ENCODE measurements at places on chromosomes 11 and 22.

- DNase-seq, result no peak
These were observed 26.7 kb downstream of the AMPD3 start for GRCh38 chr11:10481560-10482349.

DNA sequence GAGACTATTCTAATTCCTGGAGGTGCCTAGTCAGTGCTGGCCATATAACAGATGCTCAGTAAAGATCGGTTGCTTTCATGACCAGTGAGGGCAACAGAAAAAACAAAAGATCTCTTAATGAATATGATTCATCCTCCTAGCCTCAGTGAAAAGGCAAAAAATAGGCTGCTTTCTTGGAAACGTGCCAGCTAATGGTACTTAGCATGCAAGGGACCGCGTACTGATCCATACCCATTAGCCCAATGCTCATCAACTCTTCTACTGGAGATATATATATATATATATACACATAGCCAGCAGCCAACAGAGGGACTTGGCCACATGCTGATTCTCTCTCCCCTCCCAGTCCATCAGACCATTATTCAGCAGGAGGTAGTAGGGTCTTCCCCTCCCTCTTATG lies 320.4 kb downstream of the KIRREL3 start:
- no peak for DNase-seq

DNA sequence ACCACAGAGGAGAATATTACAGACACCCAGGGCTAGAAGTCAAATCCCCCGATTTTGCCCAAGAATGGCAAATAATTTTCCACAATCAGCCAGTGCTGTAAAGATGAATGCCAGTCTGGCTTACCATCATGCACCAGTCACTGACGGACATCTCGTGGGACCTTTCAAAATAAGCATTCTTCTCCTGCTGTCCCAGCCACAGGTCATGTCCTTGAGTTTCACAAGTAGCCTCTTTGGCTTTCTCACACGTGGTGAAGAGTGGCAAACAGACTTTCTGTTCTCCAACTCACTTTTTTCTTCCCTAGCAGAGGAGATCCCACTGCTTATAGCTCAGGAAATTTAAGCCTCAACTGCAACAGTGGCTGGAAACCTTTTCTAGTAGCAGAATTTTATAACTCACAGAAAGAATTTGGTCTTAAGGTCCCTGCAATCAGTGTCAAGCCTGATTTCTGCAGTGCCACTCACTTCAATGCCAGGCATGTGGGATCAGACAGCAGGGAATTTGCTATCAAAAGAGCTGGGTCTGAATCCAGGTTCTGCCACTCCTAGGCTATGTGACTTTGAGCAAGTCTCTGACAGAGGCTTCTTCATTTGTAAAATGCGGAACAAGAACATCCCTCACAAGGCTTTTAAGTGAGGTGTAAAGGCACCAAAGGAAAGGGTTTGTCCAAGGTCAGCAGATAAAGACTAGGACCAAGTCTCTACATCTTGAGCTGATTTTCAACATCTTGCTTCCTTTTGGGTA lies 3.6 kb downstream of the PIK3IP1 start:
- no peak for DNase-seq

DNA sequence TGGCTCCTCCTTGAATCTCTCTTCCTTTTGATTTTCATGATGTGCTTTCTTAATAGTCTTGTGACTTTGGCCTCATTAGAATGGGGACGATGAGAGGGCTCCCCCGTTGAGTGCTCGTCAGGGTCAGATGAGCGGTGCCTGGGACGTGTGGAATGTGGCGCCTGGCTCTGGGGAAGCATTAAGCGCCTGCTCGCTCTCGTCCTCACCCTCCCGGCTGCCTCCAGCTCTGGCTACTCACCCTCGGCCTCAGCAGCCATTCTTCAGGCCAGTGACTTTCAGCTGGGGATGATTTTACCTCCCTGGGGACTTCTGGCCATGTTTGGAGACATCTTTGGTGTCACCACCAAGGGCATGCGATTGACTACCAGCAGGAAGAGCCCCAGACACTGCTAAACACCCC lies 69.7 kb downstream of the RPS6KA4 start:
- no peak for DNase-seq

DNA sequence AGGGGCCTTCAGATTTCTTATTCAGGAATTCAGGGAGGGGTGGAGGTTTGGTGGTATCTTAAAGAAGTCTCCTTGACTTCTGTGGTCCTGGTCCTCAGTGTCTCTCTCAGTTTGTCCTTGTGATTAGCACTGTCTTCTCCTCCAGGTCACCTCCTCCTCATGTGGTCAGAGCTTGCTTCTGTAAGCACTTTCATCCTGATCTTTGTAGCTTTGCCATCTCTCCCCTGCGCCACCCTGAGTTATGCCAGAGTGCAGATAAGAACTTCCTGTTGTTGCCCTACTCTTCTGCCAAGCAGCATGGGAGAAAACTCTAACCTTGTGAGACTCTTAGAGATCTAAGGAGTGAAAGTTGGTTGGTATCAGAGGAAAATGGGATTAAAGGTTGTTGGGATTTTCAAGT lies 30.9 kb downstream of the MICAL2 start:
- no peak for DNase-seq

- DNase-seq, result no peak
These were observed 24.8 kb downstream of the CNTF start for GRCh38 chr11:58647141-58647699.

DNA sequence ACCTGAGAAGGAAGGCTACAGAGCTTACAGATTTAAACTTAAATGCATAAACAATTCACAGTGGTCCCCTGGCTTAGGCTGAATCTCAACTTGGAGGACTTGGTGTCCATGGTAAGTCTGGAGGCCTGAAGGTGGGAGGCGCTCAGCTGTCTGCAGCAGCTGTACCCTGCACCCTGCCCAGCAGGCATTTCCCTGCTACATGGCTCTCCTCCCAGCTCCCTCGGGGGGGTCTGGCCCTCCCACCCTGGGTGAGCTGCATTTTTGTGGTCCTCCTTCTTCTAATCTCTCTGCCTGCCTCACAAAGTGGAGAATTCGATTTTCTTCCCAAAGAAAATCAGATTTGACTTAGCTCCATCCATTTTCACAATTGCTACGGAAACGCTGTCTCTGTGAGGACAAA lies 273.2 kb downstream of the KIRREL3 start:
- DNase-seq, result no peak

- DNase-seq, result no peak
These were observed 60.8 kb downstream of the TBC1D22A start for GRCh38 chr22:46823248-46823647.

DNA sequence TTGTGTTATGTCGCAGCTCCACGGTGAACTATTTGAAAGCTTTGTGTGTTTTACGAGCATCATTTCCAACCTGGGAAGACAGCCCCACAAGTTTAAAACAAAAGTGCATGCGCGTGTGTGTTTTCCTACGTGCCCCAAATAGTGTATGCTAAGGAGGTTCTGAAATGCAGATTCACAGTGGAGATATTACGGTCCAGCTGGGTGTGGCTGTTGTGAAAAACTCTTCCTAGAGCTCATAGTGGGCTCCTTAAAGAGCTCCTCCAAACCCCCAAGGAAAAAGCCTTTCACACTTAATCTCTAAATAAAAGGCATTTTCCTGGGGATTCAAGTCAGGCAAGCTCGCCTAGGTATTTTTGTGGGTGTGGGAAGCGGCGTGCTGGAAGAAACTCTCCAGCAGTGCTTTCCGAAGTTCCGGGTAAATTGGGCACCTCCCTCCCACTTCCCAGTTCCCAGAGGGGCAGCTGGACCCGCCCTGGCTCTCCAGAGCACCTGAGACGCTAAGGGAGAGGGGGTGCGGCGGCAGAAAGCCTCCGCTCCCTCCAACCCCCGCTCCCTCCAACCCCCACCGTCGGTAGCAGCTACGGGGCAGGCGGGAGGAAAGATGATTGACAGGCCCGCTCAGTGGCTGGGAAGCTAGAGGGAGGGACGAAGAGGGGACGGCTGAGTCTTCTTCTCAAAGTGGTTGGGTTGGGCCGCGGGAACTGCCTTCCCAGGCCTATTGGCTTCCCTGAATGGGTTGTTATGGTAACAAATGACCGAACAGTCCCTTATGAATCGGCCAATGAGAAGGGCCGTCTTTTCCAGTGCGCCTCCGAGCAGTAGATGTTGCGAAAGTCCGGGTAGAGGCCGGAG lies 561 bp upstream of the PCF11 start:
- peak; percentile 93 for DNase-seq

DNA sequence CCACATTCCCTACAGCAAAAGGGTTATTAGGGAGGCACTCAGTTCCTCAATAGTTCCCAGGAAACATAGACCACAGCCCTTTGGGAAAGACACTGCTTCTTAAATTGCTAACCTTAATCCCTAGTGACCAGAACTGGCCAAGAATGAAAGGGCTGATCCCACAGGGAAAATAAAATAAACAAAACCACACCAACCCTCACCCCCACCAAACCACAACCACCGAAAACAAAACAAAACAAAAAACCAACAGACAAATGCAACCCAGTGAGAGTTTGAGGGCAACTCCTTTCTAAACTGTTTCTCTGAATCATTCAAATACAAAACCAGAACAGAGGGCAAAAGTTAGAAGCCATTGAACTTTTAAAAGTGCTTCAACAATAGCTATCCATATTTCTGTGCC lies 57.2 kb downstream of the NAV2 start:
- no peak for DNase-seq

GRCh38 chr11:110121204-110121603 lies 28.0 kb downstream of the ZC3H12C start:
- no peak for DNase-seq

DNA sequence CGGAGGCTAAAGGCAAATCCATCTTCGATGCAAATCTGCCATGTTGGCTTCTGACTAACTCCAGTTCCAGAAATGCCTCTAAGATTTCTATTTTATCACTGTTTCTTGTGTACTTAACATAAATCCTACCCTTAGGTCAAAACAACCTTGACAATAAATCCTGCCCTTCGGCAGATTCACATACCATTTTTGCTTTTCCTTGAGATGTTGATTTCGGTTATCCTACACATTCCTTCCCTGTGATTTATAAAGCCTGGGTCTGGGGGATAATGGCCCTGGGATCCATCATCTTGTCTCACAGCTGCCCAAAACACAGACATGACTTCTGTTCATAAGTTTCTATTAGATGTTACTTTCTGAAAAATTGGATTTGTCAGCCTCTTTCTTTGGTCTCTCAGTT lies 231.7 kb upstream of the CARD18 start:
- DNase-seq, result no peak

- no peak for DNase-seq
These were observed 62.2 kb downstream of the PKNOX2 start for GRCh38 chr11:125226706-125227105.

DNA sequence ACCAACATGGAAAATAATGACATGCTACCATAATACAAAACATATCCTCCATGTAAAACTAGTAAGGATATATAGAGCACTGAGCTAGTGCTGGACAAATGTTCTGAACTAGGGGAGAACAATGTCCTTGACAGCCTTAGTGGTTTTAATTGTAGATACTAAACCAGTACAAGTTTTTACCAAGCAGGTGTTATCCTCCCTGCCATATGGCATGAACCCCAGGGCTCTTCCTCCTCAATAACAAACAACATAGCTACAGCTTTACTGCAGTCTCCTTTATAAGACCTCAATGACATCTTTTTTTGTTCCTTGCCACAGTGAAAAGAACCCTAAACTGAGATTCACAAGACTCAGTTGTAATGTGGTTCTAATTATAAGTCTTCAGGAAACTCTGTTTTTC lies 70.2 kb upstream of the GDPD4 start:
- DNase-seq, result no peak

DNA sequence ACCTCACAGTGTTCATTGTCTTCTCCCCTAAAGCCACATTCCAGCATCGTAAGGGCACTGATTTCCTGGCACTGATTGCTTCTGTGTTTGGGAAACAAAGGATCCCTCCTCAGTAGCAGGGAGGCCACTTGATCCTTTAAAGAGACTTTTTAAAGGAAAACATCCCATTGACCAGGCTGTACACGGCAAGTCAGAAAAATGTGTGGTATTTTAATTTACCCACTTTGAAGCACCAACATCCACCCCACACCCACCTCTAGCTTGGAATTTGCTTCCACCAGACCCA lies 364.9 kb downstream of the SHANK2 start:
- DNase-seq, result no peak

- DNase-seq, result no peak
These were observed 1.3 kb upstream of the NDUFC2 start for GRCh38 chr11:78080818-78081495.

DNA sequence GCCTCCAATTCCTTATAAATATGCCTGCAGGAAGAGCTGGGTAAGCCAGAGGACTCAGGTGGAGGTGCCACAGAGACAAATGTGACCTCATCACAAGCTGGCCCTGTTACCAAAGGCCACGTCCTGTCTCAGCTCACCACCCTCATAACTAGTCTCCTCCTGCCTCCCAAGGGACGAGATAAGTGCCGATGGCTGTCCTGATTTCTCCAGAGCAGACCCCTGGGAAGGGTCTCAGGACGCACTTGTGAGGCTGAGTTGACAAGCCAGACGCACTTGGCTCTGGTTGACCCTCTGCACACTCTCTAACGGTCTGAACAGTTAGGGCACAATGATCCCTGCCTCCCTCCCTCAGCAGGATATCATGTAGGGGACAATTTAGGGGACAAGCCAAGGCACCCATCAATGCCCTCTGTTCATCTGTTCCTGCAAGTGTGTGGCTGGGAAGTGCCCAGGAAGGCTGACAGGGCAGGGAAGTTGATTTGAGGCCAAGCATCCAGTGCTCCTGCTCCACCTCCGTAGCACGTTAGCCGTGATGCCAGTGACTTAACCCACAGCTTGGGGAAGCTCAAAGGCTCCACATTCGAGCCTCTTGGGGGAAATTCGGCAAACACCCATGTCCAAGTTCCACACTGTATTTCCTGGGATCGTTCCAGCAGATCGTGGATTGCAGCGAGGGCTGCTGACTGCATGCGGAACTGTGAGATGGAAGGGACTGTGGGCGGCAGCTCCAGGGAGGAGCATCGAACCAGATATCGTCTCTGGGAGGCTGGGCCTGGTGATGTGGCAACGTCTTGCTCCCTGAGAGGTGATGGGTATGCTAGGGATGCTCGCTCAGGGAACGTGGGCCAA lies 2.8 kb downstream of the SMIM38 start:
- DNase-seq, result no peak

- no peak for DNase-seq
These were observed 69.3 kb downstream of the MICAL3 start for GRCh38 chr22:17954860-17955587.

GRCh38 chr11:112785719-112786118 lies 175.5 kb upstream of the NCAM1 start:
- no peak for DNase-seq

GRCh38 chr11:134932761-134933160 lies 520.7 kb upstream of the B3GAT1 start:
- no peak for DNase-seq

DNA sequence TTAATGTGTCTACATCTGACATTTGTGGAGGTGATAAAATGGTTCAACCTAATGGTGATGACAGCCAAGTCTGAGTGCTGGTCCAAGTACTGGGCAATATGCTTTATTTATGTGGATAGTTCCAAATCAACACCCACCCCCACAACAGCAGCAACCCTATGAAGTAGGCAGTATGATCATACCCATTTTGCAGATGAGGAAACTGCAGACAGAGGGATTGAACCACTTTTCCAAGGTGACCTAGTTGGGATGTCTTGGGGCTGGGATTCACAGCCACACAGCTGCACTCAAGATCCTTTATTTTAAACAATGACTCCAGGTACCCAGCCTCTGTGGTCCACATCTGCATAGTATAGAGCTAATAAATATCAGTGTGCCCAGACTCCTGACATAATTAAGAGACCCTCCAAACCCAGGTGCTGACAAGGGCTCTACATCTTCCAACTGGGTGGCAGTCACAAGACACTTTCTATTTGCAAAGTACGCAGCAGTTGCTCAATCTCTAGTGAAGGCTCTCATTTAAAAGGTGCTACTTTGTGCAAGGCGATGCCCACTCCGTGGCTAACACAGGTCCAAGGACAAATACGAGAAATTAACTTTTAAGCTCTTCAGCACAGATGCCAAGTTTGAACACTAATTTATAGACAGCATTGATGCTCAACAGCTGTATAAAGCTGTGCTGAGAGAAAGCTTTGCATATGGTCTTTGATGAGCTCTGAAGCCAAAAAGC lies 426.6 kb downstream of the LARGE1 start:
- no peak for DNase-seq
